NCI-H2081 treated with DMSO at 0.1 percent for 48 hours (cell line): ENCODE measurements at places on chromosomes 3 and 15.

GRCh38 chr3:30649572-30650318 lies 43.3 kb downstream of the TGFBR2 start:
- no peak for DNase-seq

- DNase-seq: no peak
Measured at GRCh38 chr15:68479870-68480269, 47.9 kb upstream of the ITGA11 start.

DNA sequence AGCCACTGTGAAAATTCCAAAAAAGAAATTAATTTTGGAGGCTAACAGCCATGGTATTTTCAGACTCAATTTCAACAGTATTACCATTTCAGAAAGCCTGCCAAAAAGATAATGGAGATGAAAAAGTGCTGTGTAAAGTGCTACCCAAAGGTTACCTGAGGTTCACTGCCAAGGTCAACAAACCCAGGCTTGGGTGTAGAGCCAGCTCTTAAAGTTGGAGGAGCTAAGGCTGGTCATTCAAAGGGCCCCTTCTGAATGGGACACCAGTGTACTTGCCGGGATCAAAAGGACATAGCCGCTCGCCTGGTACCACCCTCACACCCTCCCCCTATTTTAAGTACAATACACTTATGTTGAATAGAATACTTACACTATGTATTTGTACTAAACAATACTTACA lies 64.5 kb downstream of the ETV5 start:
- no peak for DNase-seq

DNA sequence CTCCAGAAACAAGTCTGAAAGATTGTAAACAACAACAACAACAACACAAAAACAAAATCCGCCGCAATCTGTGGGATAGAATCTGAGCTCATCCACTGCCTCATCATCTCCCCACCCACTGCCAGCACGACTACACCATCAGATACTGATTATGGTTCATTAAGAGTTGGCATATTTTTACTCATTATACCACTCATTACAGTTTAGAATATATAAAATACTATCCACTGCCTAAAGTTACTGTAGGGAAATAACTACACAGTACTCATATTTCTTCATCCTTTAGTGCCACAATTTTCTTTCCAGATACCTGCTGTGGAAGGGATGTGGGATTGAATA lies 152.5 kb upstream of the PEX5L start:
- DNase-seq: no peak

GRCh38 chr15:69215314-69216035 lies 55.0 kb downstream of the GLCE start:
- no peak for DNase-seq

GRCh38 chr15:41429003-41429890 lies 12.4 kb downstream of the RTF1 start:
- DNase-seq: no peak

DNA sequence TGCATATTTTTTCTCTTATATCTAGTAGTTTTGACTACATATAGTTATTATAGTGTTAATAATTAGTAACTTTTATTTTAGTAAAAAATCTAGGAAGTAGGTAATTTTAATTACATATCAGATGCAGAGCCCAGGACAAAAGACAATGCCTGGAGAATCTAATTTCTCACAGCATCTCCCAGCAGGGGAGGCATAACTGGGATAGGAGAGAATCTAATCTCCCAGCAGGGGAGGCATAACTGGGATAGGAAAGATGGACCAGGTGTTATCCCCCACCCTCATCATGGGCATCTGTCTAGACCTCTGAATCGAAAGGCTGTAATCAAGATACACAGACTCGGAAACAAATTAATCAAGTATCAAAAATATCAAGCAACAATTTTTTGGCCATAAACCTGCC lies 58.2 kb downstream of the OSTN start:
- no peak for DNase-seq

DNA sequence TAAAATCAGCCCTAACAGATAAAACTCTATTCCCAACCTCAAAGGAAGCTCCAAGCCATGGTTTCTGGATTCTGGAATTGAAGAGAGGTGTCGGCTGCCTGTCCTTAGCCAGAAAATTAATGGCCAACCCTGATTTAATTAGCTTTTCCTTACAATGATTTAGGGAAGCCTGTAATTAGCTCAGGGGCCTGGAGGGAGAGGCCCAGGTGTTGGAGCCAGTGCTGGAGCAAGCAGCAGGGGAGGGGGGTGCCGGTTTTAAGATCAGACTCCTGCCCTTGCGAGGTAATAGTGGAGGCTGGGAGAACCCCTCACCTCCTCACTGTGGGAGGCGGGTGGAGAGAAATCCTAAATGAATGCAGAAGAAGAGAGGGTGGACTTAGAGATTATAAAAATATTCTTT lies 14.7 kb upstream of the ATP2B2 start:
- DNase-seq: no peak

DNA sequence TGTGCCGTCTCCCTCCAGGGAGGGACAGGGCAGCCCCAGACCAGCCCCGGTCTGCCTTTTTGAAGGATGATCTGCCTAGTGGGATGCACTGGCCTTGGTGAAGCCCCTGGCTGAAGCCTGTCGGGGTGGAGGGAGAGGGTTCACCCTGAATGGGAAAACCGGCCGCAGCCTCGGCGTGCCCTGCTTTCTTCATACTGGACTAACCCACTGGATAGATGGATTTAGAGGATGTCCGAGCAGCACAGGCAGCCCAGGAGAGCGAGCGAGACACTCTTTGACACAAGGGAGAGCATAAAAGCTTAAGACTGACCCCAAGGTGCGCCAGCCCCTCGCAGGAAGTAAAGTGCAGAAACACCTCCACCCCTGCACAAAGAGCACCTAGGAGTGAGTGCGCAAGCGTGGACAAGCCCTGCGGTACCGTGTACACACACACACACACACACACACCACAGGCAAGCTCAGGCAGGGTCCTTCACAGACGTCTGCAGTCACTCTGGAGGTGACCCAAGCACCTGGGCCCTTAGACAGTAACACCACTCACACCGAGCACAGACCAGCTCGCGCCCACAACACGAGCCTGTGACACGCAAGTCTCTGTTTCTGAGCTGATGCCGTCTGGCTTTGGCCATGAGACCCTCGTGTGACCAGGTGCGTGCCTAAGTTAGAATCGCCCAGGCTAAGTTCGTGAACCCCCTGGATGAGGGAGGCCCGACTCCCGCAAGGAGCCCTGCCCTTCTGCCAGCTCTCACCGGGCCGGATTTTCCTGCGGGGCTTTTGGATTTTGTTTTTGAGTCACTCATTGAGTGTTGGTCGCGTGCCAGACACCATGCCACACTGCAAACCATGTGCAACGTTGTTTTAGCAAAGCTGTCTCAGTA lies 11.3 kb downstream of the SEMA4B start:
- DNase-seq: no peak

- DNase-seq: no peak
Measured at GRCh38 chr15:43102187-43102586, 3.7 kb downstream of the UBR1 start.

DNA sequence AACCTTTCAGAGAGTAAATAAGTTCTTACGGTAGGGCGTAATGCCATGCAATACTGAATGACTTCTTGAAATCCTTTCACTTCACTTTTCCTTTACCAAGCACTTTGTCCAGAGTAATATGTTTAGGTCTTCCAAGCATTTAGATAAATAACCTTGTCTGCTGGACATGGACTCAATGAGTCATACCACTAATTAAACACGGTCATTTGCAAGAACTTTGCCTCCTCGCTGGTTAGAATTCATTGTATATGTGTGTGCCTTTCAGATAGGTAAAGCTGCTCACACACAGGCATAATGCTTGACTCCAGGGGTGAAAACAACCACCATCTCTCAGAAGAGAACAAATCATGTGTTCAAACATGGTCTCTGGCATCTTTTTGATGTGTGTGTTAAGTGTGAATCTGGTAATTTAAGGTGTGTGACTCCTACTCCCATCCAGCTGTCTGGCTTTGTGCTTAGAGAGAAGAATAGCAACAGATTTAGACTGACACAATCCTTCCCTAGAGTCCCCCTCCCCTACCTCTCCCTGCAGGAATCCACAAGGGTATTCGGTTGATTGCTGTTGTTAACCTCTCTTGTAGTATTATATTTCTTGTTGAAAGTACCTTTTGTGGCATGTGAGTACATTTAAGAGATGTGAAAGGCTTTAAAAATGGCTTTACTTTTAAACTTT lies 419.0 kb downstream of the CNTN4 start:
- DNase-seq: no peak

DNA sequence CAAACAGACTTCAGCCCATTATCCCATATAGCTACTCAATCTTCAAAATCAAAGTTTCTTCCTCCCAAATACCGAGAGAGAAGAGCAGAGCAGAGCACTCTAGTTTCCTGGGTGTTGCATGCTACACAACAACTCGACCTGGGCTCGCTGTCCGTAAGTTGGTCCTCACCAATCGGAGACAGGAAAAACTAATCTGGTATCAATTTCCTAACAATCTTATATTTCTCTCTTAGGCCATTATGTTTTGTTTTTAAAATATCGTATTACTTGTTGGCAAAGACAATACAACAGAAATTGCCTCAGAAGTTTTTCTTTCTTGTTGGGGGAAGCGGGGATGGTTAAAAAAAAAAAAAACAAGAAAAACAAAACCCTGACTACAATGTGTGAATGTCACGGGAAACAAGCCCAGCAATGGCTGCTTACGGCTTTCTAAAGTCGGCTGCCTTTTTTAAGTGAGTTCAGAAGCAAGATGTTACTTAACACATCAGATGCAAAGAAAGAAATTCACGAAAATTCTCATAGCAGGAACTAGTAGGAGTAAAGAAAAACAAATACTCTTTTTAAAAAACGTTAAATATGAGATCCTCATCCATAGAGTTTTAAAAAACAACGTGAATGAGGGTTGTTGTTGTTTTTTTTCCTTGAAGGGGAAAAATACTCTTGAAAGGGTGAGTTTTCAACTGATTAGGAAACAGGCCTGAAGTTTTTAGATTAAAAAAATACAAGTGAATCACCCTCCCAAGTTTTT lies 1.9 kb downstream of the VGLL4 start:
- DNase-seq: no peak

DNA sequence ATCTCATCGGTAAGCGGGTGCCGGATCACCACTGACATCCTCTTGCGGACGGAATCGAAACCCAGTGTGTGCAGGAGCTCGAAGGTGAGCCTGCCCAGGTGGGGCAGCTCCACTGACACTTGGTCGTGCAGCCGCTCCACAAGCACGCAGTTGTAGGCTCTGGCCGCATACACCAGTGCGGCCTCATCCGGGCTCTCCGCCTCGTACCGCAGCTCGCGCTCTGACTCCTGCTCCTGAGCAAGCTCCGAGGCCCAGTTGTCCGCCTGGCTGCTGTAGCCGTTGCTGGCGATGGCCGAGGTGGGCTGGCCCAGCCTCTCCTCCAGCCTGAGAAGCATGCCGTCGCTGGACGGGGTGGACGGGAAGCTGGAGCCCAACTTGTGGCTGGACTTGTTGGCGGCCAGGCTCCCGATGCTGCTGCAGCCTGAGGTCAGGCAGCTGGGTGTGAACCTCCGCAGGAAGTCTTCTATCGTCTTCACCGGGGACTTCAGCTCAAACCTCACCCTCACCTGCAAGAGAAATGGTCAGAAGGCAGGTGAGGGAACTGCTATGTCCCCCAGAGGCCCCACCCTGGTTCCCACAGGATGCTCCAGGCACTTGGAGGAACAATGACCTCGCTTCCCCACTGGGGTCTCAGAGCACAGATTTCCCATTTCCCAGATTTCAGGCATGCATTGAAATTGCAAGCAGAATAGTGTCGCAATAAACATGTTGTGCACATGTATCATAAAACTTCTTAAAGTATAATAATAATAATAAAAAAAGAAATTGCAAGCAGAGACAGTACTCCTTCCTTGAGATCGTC lies 149.2 kb downstream of the ATP10A start:
- no peak for DNase-seq
